Diencephalon (tissue), 1 donor: ENCODE measurements at places on chromosomes 3 and 15. TPM values are rescaled to one million over a fixed set of nuclear protein-coding genes. Genes with fewer than 3 reads are reported as not detected.

FBXW12 gene
- total RNA-seq, result 1.8 TPM

CCR2 gene
- total RNA-seq, result 0.23 TPM

C3orf49 gene
- not detected for total RNA-seq

BNC1 gene
- not detected for total RNA-seq

CYP11A1 gene
- total RNA-seq, result 0.23 TPM
